CD14-positive monocyte (primary cell): ENCODE measurements at places on chromosomes 6 and 20.

- no peak for DNase-seq
Observed at GRCh38 chr20:52130406-52130805, 61.2 kb downstream of the ZFP64 start.

- no peak for DNase-seq
Observed at GRCh38 chr6:87049779-87050178, 45.1 kb downstream of the CGA start.

GRCh38 chr20:61512475-61512874 lies 260.4 kb downstream of the CDH4 start:
- no peak for DNase-seq

- DNase-seq: peak; percentile 70
Observed at GRCh38 chr20:3714092-3714491, 1.7 kb upstream of the SIGLEC1 start.

DNA sequence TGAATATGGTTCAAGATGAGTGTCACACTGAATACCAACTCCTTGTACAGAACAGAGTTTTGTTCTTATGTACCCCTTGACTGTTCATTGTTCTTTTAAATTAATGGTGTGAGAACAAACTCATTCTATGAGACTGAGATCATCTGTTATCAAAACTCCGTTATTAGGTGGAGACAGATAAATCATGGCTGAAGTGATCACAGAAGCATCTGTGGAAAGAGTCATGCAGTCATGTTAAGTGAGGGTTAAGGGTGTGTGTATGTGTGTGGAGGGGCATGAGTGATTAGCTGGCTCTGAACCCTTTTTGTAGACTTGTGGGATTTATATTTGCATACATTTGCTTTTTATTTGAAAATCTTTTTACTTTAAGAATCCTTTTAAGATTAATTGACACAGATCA lies 24.7 kb downstream of the ADGRG6 start:
- no peak for DNase-seq

GRCh38 chr6:142343938-142344337 lies 42.1 kb downstream of the ADGRG6 start:
- DNase-seq: no peak

- no peak for DNase-seq
Observed at GRCh38 chr6:132505158-132505557, 7.8 kb downstream of the STX7 start.

- no peak for DNase-seq
Observed at GRCh38 chr20:50302341-50303057, 111.9 kb downstream of the CEBPB start.
